ENCODE measurements at places on chromosomes 5 and 9.

- no peak for DNase-seq
Measured at GRCh38 chr9:79764374-79764773, 192.6 kb downstream of the TLE4 start.

- no peak for DNase-seq
Measured at GRCh38 chr5:181045316-181045715, 5.2 kb downstream of the BTNL9 start.

DNA sequence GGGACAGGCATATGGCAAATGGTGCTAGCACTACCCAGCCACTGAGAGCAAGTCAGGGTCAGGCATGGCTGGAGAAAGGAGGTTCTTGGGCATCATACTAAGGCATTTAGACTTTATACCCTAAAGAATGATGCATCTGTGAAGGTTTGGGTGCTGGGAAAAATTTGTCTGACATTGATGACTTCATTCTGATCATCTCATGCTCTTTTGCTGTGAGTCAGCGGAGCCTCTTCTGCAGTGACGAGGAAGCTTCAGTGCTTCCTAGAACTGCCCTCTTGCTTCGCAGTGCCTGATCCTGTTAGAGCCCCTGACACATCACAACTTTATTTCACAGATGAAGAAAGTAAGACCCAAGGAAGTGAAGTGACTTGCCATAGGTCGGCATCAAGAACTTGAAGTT is 266.6 kb upstream of the GAS1 start:
- DNase-seq, result no peak

GRCh38 chr5:1169211-1170115 is 31.9 kb upstream of the SLC6A19 start:
- DNase-seq, result no peak

- DNase-seq, result no peak
Measured at GRCh38 chr5:171848911-171849520, 63.4 kb downstream of the SMIM23 start.

DNA sequence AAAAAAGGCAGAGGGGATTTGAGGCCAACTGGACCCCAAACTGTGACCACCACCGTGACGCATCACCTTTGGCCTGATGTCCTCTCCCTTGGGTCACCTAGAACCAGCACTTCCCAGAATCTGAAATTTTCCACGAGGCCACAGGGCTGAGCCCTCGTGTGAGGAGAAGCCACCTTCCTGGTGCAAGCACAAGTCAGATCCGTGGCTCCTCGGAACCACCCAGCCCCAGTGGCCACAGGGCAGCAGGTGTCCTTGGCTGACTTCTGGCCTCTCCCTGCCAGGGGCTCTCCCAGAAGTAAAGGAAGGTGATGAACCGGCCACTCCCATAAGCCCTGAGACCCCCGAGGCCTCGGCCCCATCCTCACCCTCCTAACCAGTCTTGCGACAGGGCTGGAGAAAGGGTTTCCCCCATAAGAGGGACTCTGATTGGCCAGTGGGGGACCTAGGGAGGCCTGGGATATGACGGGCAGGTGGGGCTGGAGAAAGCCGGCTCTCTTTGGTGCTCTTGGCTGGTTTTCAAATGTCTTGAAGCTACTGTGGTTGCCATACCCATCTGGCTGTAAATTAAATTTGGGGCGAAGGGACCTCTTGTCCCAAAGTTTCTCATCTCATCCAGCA is 20.9 kb upstream of the HMCN2 start:
- DNase-seq, result no peak

- no peak for DNase-seq
Measured at GRCh38 chr5:151547364-151547763, 43.8 kb downstream of the FAT2 start.

All from stimulated activated CD4-positive, alpha-beta T cell treated with anti-CD3 and anti-CD28 coated beads, Interleukin-4, amount 100 ng/mL, for 48 hours (primary cell).